ENCODE measurements at places on chromosomes 11 and 22.

DNA sequence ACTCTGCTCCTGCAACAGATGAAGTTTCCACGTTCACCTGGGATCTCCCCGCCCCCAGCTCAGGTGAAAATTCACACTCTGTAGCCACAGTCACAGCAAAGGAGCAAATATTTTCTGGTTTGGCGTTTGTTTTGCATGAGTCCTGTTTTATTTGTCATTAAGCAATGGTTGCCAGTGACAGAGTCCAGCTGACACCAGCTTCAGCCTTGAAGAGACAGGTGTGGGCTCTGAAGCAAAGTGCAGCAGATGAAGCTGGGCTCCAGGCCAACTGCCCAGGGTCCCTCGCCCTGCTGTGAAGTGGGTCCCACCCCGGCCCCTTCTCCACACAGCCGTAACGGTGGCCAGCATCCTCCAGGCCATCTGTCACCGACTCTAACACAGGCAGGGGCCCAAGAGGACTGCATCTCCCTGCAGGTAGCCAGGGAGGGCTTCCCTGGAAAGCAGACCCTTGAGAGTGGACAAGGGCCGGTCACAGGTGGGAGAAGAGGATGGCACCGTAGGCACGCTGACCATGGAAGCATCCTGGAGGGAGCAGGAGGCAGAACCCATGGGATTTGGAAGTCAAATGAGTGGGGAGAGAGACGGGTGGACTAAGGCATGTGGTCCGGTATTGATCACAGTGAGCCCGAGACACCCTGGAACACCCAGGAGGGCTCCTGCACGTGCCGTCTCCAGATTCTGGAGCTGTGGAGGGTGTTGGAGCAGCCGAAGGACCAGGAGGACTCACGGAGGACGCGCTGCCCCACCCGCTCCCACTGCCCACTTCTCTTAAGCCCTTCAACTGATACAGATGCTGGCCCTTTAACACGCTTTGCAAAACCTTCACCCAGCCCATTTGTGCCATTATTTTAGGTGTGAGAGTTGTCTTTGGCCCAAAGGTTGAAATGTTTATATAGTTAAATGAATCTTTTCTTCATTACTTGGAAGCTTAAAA lies 294.5 kb downstream of the BRD1 start:
- no peak for DNase-seq

DNA sequence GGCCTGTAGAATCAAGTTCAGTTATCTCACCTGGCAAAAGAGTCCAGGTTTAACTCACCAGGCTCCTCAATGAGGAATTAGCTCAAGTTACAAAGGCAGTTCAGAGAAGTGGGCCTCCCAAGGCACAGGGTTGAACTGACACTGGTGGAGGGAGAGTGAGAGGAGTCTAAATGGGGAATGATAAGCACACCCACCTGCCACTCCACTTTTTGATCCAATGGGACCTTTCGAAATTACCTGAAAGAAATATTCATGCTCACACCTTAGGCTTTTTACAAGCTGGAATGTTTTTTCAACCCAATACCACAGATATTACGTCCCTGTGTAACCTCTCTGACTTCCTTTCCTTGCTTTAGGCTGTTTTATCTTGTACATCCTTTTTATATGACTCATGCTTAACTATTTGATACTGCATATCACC lies 642.7 kb upstream of the TENM4 start:
- DNase-seq = no peak

GRCh38 chr11:126680131-126680530 lies 320.4 kb downstream of the KIRREL3 start:
- DNase-seq = no peak

DNA sequence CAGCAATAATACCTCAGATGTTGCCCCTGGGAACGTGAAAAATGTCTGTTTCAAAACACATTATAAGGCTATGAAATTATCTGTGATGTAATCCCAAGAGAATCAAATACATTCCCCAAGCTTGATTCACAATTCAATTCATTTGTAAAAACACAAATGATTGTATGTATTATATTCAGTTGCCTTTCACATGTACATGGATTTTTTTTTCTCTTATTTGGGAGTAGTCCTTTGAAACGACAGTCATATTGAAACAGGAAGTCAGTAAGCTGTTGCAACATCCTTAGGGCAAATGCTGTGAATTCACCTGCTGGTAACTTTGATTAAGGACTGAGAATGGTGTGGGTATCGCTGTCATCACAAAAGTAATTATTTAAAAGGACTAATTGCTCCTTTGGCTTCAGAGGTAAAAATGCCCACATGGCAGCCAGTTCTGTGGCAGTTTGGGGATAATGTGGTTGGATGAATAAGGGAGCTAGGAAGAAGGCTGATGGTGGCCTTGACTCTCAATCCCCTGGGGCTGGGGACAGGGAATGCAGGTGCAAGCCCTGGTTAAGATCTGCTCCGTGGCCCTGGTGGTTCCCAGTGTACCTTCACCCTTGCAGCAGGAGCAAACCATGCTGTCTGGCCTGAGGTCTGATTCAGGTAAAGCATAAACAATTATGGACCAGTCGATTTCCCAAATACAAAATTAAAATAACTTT lies 13.2 kb downstream of the EHF start:
- no peak for DNase-seq

DNA sequence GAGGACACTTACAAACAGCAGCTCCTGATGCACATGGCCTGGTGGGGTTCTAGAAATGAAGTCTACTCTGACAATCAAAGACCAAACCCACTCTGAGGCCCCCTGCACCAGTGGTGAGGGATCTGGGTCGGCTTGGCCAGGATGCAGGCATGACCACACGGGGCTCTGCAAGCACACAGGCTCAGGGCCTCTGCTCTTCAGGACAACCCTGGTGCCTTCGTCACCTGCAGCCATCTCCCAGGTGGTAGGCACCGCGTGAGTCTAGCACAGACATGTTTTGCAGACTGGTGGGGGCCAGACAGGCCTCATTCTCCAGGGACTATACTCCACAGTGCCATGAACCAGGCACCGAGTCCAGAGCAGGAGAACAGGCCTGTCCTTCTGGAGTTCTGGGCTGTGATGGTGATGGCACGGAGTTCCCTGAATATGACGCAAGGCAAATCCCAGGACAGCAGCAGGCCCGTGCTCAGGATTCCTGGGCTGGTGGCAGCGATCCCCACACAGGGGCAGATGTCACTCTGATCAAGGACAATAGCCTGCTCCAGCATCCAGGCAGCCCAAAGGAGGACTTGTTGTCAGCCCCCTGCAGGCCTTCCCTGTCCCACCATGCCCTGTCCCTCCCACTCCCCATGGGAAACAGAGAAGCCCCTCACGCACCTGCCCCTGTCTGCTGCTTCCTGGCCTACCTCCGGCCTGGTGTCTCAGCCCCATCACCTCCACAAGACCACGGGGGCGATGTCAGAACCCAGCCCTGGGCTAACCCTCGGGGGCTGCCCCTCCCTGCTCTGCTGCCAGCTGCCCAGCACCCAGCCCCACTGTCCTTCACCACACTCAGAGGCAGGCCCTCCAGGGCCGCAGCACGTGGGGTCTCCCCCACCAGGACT lies 36.1 kb downstream of the GNB1L start:
- peak; percentile 14 for DNase-seq

GRCh38 chr11:102320679-102321078 lies 3.4 kb downstream of the BIRC3 start:
- DNase-seq = no peak

DNA sequence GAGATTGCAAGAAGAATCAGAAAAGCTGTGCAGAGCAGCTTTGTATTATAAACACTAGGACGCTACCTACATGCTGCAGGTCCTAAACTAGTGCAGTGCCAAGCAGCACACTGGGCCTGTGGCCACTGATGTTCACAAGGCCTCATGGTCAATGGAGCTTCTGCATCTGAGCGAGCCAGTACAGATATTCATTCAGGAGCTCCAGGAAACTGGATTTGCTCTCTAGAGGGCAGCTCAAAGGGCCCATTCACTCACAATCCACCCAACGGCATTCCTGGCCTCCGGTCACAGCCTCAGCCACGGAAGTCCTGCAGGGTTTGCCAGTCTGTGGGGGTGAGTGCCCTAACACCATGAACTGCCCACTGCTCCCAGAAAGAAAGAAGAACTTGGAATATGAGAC lies 5.8 kb upstream of the TBC1D10A start:
- no peak for DNase-seq

GRCh38 chr11:119320240-119320775 lies 3.4 kb upstream of the MCAM start:
- no peak for DNase-seq

DNA sequence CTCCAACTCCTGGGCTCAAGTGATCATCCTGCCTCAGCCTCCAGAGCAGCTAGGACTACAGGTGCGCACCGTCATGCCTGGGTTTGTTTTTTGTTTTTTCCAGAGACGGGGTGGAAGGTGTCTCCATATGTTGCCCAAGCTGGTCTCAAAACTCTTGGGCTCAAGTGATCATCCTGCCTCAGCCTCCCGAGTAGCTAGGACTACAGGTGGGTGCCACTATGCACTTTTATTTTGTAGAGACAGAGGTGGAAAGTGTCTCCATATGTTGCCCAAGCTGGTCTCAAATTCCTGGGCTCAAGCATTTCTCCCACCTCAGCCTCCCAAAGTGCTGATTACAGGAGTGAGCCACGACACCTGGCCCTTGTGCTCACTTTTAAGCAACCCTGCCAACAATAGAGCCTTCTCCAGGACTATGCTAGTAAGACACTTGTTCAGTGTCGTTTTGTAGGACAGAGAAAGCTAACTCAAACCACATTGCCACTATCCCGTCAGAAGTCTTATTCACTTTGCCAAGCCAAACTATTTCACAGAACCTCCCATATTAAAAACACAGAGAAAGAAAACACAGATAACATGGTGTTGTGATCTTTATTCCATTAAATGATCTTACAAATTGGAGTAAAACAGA lies 9.4 kb upstream of the PLAAT3 start:
- no peak for DNase-seq

- no peak for DNase-seq
Measured at GRCh38 chr11:10328314-10329098, 23.6 kb downstream of the ADM start.

GRCh38 chr11:17477361-17477760 lies 716 bp upstream of the ABCC8 start:
- no peak for DNase-seq

GRCh38 chr11:16096336-16096735 lies 260.0 kb downstream of the SOX6 start:
- no peak for DNase-seq
